ENCODE measurements at places on chromosomes 5 and 9.

GRCh38 chr5:111165058-111165457 is 59.1 kb upstream of the CAMK4 start:
- no peak for DNase-seq

DNA sequence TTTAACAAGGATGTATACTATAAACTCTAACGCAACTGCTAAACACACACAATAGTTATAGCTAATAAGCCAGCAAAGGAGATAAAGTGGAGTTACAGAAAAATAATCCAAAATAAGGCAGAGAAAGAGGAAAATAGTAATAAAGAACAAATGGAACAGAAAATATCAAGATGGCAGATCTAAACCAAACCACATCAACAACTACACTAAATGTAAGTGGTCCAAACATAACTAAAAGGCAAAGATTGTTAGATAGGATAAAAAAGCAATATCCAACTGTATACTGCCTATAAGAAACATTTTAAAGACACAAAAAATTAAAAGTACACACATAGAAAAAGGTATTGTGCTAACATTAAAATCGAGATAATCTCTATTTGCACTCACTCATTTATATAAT is 5.6 kb upstream of the COL23A1 start:
- no peak for DNase-seq

GRCh38 chr5:138752341-138752950 is 779 bp upstream of the CTNNA1 start:
- DNase-seq, result peak; percentile 33

- no peak for DNase-seq
These were observed 26.9 kb downstream of the HMGCR start for GRCh38 chr5:75363726-75364495.

- no peak for DNase-seq
These were observed 346.9 kb downstream of the ZNF608 start for GRCh38 chr5:124399426-124399961.

DNA sequence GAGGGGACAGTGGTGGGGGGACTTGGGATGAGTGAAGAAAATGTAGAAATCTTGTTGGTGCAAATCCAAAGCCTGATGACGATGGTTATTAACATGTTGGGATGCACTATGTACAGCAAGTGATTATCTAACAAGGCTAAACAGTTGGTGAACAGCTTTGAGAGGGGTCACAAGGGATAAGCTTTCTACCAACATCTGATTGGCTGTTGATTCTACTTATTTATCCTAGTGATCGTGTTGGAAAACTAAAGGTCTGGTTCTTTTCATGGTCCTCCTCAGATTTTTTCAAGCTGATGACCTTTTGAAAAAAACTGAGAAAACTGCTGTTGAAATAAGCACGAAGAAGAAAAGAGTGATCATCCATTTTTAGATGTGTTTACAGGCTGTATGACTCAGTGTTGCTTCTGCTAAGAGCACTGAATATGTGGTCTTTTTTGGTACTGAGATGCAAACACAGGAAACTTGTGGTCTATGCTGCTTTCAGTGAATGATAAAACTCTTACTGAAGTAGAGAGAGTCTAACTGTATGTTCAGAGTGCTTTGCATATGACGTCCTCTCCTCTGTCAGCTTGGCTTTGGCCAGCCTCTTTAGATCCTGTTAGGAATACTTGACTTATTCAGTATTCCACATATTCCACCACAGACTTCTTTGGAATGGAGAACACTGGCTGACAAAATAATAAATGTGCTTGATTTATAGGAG is 174.8 kb downstream of the SLF1 start:
- DNase-seq, result peak; percentile 85

- DNase-seq, result no peak
These were observed 183.9 kb downstream of the AUH start for GRCh38 chr9:91177661-91178280.

DNA sequence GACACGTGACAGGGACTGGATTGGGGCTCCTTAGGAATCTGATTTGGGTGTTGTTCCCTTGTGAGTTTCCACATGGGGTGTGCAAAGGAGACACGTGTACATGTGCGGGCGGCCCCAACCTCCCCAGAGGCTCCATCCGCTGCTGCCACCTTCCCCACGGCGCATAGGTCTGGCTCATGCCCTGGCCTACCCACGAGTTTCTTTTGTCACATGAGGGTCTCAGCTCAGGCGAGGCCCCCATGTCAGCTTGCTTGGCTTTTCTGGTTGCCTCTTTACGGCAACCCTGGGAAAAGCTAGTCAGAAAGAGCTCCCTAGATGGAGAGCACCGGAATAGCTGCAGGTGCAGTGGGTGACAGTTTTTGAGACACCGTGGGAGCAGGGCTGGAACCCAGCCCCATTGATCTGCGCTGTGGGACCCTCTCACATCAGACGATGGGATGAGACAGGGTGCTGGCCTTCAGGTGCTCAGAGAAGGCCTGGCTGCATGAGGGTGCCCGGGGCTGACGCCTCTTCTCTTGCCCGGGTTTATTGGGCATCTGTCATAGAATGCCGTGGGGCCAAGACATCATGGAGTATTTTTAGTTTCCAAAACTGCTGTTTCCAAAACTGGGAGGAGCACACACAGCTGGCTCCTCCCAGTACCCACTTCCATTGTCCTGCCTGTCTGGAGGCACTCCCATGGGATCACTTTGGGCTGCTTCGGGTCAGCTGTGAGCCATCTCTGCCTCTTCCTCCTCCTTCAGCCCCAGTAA is 107.8 kb downstream of the WNK2 start:
- no peak for DNase-seq

DNA sequence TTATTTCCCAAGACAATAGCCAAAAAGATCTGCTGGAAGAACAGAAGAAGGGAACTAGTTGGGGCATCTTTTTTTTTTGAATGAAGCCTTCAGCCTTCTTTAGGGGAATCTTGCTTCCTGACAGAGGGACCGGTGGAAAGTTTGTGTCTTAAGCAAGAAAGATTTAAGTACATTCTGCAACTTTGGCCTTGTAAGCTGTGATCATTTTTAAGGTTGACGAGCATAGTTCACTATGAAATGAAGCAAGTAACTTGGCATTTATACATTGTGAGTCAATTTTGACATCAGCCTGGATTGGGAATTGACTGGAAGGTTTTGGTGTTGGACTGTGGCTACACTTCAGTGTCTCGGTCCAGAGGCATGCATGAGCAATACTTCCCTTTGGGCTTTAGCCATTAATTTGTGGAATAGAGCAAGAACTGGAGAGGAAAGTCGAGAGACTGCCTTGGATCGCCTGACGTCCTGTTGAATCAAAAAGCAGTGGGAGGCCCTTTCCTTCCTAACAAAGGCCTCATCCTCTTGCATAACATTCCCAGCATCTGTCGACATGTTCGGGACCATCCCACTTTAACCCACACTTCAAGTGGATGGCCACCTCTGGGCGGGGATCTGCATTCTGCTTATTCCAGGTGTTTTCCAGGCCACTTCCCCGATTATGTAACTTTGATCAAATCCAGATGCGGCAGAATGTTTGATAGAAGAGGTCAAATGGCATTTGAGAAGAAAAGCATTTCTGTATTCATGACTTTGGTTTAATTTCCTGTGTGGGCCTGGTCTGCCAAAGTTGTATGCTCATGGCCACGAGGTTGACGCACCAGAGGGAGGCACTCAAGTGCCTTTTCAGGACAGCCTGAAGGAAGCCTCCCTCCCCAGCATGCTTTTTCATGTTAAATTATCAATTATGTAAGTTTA is 12.5 kb downstream of the ABL1 start:
- DNase-seq, result peak; percentile 99

GRCh38 chr9:82382887-82383616 is 394.5 kb downstream of the SPATA31D1 start:
- DNase-seq, result no peak

DNA sequence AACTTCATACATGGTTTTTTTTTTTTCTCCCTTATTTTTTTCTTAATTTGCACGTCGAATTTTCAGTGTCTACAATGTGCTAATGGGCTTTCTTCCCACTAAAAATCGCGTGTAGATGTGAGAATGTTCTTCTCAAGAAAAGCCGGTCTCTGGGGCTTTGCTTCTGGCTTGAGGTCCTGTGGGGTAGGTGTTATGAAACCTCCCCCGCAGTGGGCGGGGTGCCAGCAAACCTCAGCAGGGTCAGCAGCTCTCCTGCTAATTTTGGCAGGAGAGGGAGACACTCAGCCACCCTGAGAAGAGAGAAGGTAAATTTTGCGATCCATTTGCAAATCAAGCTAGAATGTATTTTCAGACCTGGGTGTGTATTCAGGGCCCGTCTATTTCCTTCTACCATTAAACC is 59.9 kb downstream of the NPR3 start:
- DNase-seq, result no peak

DNA sequence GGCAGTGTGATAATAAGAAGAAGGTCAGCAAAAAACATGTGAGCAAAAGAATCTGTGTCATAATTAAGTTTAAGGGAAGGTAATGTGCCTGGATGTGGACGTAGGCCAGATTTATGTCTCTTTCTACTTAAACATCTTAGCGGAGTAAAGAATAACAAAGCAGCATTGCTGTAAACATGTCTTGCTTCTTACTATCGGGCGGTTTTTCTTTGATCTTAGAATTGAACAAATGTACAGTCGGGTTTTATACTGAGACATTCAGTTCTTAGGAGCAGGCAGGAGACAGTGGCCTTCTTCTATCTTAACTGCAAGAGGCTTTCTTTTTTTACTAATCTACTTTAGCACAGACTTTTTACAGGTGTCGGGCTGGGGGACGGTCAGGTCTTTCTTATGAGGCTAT is 40.4 kb upstream of the FLT4 start:
- no peak for DNase-seq

- no peak for DNase-seq
These were observed 99.4 kb downstream of the RMI1 start for GRCh38 chr9:84079994-84080393.

DNA sequence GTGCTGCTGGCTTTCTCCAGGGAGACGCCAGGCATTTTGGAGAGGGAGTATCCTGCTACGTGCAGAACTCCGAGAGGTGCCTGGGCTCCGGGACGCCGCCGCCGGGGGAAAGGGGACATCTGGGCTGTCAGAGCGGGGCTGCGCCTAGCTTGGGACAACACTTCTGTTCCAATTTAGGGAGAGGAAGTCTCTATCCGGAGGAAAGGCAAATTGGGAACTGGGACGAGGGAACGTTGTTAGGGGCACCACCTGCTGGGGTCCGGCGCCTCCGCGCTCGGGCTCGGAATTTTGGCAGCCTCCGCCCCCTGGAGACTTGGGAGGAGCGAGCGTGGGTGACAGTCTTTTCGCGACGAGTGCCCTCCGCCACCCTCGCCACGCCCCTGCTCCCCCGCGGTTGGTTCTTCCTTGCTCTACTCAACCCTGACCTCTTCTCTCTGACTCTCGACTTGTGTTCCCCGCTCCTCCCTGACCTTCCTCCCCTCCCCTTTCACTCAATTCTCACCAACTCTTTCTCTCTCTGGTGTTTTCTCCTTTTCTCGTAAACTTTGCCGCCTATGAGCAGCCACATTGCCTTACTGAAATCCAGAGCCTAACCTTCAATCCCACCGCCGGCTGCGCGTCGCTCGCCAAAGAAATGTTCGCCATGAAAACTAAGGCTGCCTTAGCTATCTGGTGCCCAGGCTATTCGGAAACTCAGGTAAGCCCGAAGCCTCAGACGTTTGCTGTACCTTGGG is 1.6 kb downstream of the TSLP start:
- no peak for DNase-seq

DNA sequence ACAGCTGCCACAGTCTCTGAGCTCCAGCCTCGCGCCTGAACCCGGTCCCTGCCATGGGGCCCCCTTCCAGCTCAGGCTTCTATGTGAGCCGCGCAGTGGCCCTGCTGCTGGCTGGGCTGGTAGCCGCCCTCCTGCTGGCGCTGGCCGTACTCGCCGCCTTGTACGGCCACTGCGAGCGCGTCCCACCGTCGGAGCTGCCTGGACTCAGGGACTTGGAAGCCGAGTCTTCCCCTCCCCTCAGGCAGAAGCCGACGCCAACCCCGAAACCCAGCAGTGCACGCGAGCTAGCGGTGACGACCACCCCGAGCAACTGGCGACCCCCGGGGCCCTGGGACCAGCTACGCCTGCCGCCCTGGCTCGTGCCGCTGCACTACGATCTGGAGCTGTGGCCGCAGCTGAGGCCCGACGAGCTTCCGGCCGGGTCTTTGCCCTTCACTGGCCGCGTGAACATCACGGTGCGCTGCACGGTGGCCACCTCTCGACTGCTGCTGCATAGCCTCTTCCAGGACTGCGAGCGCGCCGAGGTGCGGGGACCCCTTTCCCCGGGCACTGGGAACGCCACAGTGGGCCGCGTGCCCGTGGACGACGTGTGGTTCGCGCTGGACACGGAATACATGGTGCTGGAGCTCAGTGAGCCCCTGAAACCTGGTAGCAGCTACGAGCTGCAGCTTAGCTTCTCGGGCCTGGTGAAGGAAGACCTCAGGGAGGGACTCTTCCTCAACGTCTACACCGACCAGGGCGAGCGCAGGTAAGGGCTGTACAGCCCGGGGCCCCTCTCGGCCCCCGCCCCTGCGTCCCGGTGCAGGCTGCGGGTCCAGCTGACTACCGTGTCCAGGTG is 509 bp downstream of the LVRN start:
- DNase-seq, result no peak

DNA sequence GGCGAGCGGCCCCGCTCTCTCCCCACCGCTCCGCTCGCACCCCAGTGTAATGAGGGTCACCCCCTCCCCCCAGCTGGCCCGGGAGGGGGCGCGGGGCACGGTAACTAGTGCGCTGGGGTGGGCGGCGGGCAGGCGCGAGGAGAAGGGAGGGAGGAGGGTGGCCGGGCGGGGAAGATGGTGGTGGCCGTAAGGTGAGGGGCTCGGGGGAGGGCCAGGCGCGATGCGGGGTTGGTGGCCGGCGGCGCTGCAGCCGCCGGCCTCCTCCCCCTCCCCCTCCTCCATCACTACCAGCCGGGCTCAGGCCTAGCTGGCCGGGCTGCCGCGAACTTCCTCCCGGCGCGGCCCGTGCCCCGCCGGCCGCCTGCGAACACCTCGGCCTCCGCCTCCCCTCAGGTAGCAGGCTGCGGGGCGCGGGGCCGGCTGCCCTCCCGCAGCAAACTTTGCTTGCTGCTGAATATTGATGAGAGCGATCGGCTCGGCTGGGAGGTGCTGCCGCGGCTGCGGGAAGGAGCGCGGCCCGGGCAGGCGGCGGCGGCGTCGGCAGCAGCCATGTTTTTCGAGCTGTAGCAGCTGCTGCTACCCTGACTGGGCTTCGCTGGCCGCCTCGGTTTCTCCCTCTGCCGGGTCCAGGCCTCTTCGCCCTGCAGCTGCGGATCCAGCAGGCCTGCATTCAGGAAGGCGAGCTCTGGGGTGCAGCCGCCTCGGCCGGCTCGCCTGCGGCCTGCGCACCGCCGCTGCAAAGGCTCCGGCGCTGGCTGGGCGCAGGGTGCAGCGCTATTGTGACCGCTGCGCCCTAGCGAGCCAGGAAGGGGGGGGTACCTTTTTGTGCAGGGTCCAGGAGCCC is 502 bp downstream of the NSD1 start:
- no peak for DNase-seq

- DNase-seq, result no peak
These were observed 324.3 kb upstream of the RFX3 start for GRCh38 chr9:3850098-3850497.

GRCh38 chr5:56143373-56143714 is 89.8 kb downstream of the ANKRD55 start:
- no peak for DNase-seq

- DNase-seq, result no peak
These were observed 220.3 kb upstream of the IER5L start for GRCh38 chr9:129398101-129398960.

Data from HFFc6 (cell line).